ENCODE measurements at places on chromosomes 4 and X. TPM values are rescaled to one million over a fixed set of nuclear protein-coding genes. Genes with fewer than 3 reads are reported as not detected.

Gene NDST3
- not detected for total RNA-seq

Gene XAGE1A
- total RNA-seq = not detected

Gene PLAC1
- total RNA-seq = not detected

Gene PSAPL1
- not detected for total RNA-seq

Gene RHOXF2B
- not detected for total RNA-seq

Gene KDR
- 39.5 TPM for total RNA-seq

Gene TMSB4X
- 7,080 TPM for total RNA-seq

Gene ZNF674
- 4.3 TPM for total RNA-seq

Gene SHOX
- 4.6 TPM for total RNA-seq

Gene MAGEC2
- total RNA-seq = not detected

Gene ZIC3
- total RNA-seq = not detected

Gene TBC1D9
- 36.4 TPM for total RNA-seq

Gene PHOX2B
- not detected for total RNA-seq

Gene CXorf49
- not detected for total RNA-seq

Gene PFKFB1
- 6.3 TPM for total RNA-seq

Gene VCX2
- not detected for total RNA-seq

Gene AMER1
- 2.5 TPM for total RNA-seq

Gene MAGEA1
- not detected for total RNA-seq

Gene PHKA1
- total RNA-seq = 6.5 TPM

Gene HPGD
- 20.5 TPM for total RNA-seq

Gene IL3RA
- total RNA-seq = 13.0 TPM

Gene PPARGC1A
- total RNA-seq = 4.4 TPM

Gene PDE6B
- total RNA-seq = 3.8 TPM

Gene ZNF185
- total RNA-seq = 5.4 TPM

Gene BEND2
- total RNA-seq = not detected

Gene ZCCHC12
- 0.17 TPM for total RNA-seq

Gene P2RY10
- total RNA-seq = not detected

Gene CXCL11
- total RNA-seq = 0.34 TPM

Gene SLC2A9
- 4.6 TPM for total RNA-seq
